ENCODE measurements at places on chromosomes 7 and 10. TPM values are rescaled to one million over a fixed set of nuclear protein-coding genes. Genes with fewer than 3 reads are reported as not detected.

GTPBP10 gene
- total RNA-seq: 19.7 TPM

PIK3CG gene
- total RNA-seq: 7.1 TPM

DNA sequence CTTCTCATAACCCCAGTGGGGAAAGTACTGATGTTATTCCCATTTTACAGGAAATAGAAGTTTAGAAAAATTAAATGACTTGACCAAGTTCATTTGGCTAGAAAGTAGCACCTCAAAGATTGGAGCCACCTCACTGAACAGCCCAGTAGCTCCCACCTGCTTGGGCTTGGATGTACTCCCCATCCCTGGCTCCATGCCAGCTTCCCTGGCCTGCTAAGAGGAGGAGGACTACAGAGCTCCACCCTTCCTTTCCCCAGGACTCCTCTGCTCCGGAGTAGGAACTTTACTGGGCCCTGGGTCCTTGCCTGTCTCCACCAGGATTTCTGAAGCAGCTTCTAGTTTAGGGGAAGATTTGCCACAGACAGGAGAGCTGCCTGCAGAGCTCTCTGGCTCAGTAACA, 3.1 kb downstream of the HPS6 start:
- no peak for DNase-seq

DNA sequence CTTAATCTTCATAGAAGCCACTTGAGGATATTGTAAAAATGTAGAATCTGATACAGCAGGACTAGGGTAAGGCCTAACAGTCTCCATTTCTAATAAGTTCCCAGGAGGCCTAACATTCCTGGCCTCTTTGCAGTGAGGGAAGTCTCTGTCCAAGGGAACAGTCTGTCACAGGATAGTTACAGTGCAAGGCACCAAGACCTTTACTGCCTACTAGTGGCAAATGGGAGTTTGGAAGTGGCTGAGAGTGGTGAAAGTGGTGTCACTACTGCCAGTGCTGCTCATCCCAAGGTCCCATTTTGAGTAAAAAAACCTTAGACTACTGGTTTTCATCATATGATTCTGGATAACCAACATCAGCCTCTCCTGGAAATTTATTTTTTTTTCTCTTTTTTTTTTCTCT, 619.5 kb upstream of the SEMA3D start:
- DNase-seq: no peak

DNA sequence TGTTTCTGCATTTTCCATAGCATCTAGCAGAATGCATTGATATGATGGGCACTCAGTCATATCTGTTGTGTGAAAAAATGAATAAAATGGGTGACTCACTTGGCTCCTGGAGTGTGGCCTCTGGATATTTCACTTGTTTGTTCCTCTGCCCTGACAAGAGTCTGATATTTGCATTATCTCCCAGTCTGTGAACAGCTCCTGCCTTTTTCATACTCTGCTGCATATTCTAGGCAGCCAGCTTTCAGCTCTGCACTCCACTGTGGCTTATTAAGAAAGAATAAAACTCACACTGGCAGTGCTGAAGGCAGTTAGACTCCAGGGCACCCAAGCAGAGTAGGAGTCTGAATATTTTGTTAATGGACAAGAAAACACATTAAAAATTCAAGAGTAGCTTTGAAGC, 623.9 kb downstream of the SORCS1 start:
- DNase-seq: no peak

- DNase-seq: no peak
Observed at GRCh38 chr7:132793474-132793873, 217.2 kb upstream of the PLXNA4 start.

DNA sequence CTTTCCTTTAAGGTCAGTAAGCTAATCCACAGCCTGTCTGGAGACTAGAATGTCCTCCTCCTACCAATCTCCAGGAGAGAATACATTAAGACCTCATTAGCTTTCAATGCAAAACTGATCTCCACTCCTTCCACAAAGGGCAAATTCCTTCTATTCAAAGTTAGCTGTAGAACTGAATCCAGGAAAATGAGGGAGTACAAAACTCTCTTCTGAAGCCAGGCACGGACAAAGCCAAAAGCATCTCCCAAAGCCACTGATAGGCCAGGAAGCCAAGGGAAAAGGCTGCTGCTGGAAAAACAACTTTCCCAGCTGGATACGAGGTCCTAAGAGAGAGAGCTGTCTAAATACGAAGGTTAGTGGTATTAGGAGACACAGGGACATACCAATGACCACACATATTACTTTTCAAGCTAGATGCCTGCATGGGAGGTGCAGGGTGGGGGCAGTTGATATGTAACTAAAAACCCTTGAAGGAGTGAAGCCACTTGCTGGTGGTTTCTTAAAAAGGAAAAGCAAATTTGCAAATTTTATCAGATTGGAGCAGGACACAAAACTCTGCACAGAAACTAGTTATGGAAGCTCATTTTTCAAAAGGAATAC, 43.6 kb downstream of the MKX start:
- no peak for DNase-seq

DNA sequence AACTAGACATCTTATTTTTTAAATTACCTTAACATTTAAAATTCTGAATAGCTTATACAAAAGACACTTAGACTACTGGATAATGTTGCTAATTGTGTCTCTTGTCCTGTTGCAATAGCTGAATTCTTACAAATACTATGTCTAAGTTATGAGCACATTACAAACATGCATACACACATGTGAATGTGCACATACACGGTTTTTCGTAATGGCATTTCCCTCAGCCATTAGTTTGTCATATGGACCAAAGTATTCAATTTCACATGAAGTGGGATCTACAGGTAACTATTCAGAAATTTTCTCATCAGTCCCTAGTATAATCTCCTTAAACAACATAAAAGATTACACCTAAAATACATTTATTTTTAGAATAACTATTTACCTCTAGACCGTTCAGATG, 178.6 kb upstream of the BET1 start:
- DNase-seq: no peak

DNA sequence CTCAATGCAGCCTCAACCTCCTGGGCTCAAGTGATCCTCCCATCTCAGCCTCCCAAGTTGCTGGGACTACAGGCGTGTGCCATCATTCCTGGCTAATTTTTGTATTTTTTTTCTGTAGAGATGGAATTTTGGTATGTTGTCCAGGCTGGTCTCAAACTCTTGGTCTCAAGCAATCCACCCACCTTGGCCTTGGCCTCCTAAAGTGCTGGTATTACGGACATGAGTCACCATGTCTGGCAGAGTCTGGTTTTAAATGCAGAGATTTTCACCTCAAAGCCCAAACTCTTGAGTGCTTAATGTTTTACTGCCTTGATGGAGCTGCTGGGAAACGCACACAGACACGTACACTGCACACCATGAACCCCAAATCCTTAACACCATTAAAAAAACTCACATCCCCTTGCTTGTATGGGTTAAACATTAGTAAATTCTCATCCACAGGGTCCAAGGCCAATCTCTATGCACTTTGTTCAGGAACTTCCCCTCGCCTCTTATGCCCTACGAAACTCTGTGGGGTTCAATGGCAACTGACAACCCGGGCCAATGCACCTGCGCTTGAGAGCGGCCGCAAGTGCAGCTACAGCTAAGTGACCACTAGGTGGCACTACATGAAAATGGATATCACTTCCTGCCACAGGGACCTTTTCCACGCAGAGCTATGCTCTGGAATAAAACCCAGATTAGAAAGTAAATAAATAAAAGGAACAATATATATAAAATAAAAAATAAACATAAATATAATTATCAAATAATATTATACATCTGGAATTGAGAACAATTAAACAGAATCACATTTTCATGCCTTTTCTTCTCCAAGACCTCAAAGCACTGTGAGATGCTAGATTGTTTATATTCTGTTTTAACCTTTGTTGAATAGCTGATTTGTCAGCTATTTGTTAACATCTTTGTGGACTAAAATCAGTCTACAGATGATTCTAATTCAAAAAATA, 66.9 kb upstream of the AFAP1L2 start:
- peak; percentile 70 for DNase-seq

- DNase-seq: no peak
Observed at GRCh38 chr7:108120933-108121332, 9.2 kb downstream of the LAMB4 start.

DNA sequence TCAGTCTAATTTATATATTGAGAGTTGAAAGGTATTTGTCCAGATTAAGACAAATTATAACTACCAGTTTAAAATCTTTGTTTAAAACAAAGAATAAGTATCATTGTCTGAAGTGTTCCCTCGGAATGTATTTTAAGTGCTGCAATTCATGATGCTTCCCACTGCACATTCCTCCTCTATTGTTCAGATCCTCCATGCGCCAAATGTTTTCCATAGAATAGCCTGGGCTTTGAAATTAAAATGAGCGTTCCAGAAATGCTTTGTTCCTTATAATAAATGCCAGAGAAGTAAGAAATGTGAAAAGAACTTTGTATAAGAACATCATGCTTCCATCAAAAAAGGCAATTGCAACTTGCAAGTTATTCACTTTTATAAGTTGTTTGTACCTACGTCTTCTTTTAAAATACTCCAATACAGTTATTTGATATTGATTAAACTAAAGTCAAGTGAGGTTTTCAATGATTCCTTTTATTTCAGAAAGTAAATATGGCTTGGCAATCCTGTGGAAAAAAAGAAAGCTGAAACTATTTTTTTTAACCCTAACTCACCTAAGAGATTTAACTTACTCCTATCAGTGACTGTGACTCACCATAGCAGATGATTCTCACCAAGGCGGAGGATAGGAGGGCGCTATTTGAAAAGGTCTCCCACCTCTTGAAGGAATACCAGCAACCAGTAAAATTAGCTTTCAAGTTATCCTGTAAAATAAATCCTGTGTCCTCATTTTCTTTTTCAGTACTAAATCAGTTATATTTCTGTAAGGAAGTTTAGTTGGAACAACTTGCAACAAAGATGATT, 85.8 kb downstream of the CTNNA3 start:
- DNase-seq: no peak

DNA sequence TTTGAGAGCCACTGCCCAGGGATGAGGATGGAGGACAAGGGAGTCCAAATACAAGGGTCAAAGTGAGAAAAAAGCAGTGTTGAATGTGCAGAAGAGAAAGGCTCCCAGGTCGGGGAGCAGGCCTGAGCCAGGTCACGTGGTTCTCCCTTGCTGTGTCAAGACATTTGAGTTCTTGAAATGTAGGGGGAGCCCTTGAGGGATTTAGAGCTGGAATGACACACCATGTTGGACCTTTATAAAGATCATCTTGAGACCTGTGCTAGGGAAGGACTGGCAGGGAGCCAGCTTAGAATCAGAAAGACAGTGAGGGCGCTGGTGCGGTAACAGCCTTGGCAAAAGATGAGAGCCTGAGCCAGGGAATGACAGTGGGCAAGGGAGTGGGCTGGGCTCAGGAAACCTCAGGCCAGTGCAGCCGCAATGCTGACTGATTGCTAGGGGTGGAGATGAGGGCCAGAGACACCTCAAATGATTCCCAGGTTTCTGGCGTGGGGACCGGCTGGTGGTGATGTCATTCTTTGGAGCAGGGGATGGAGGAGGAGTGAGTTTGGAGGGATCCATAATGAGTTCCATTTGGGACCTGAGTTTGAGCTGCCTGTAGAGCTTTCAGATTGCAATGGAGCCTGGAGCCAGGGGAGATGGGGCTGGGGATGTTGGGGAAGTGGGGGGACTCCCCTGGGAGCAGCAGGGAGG, 120.1 kb downstream of the PTPN20 start:
- no peak for DNase-seq

GRCh38 chr10:19828278-19829049, 12.2 kb downstream of the PLXDC2 start:
- DNase-seq: no peak
